Neuronal stem cell (in vitro differentiated cells): ENCODE measurements at places on chromosomes 1 and 21.

DNA sequence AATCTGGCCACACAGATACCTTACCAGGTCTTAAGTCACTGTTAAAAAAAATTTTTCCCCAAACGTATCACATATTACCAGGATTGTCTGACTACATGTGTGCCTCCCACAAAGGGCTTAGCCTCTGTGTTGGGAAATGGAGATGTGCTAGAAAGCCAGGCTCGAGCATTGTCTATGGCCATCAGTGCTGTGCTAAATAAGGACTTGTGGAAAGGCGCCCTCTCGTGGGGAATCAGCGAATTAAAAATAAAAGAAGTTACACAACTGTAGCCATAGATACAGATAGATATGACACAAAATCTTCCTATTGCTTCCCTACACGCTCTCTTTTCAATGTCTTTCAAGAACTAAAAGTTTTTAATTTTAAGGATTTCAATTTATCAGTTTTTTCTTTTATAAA is 47.5 kb upstream of the CRNN start:
- no peaks in the 10 kb centered on the region for H3K4me1 ChIP-seq
- no peak for DNase-seq
- H3K27ac ChIP-seq: no peak overlapping the region
- no peaks in the 10 kb centered on the region for H3K27me3 ChIP-seq
- no peaks in the 10 kb centered on the region for H3K36me3 ChIP-seq

DNA sequence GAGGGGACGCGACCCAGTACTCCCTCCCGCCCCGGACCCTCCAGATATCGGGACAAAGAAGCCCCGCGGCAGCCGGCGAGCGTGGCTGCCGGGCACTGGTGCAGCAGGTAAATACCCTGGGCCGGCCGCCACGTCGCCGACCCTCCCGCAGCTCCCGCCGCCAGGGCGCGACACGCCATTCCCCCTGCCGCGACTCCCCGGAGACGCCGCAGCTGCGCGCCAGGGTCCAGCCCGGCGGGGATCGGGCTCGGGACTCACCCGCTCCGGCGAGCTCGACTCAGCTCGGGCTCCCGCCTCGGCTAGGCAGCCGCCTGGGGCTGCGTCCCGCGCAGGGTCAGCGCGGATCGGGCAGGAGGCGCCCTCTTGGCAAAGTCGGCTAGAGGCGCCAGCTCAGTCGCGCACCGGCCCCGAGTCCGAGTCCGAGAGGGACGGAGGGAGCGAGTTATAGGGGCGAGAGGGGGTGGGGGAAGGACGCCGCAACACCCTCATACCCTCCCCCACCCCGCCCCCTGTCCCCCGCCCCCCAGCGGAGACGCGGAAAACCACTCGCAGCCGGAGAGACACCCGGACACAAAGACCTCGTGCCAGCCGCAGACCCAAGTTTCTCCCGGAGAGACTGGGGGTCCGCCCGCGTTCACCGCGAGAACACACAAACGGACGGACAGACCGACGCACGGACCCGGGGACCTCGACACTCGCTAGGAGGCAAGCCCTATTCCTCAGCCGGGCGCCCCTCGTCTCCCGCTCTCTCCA is 985 bp downstream of the SYT6 start:
- peaks cover 28% of the 10 kb centered on the region for H3K4me1 ChIP-seq
- no peaks in the 10 kb centered on the region for H3K36me3 ChIP-seq
- peaks cover 83% of the 10 kb centered on the region for H3K27me3 ChIP-seq

DNA sequence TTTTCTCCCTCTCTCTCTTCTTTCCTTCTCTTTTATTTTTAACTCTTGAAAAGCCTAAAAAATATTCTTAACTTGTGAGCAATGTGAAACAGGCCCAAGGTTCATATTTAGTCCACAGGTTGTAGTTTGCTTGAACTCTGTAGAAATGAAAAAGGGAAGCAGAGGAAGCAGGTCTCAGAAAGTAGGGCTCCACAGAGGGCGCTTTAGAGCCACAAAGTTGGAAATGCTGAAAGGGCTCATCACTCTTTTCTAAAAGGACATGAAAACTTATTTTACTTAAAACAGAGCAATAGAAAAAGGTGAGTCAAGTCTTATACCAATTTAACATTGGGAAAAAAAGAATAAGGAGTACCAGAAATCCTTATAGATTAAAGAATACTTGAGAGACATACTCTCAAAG is 247.0 kb downstream of the USP25 start:
- H3K27me3 ChIP-seq: no peaks in the 10 kb centered on the region
- no peak overlapping the region for H3K27ac ChIP-seq
- H3K36me3 ChIP-seq: no peaks in the 10 kb centered on the region
- no peak overlapping the region for H3K4me3 ChIP-seq

DNA sequence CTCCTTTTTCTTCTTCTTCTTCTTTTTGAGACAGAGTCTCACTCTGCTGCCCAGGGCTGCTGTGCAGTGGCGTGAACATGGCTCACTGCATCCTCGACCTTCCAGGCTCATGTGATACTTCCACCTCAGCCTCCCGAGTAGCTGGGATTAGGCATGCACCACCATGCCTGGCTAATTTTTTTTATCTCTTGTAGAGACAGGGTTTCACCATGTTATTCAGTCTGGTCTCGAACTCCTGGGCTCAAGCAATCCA is 13.0 kb upstream of the PADI1 start:
- DNase-seq: no peak
- peaks cover 8% of the 10 kb centered on the region for H3K4me1 ChIP-seq
- H3K27me3 ChIP-seq: no peaks in the 10 kb centered on the region
- H3K36me3 ChIP-seq: no peaks in the 10 kb centered on the region

- no peaks in the 10 kb centered on the region for H3K27me3 ChIP-seq
- peaks cover 5% of the 10 kb centered on the region for H3K4me1 ChIP-seq
- no peak within 1 kb of the TSS for H3K4me3 ChIP-seq
- no peak for DNase-seq
- H3K36me3 ChIP-seq: no peaks in the 10 kb centered on the region
- H3K27ac ChIP-seq: no peak within 1 kb of the TSS
These were observed at the start of gene STYXL2 for GRCh38 chr1:167093846-167094516. TSS of gene STYXL2 (plus strand) at chr1:167094075. CDS start at chr1:167094850, 775 bp downstream.

GRCh38 chr1:202462342-202463076 is 114.0 kb downstream of the PPP1R12B start:
- no peak for DNase-seq
- H3K27ac ChIP-seq: no peak overlapping the region
- peaks cover 13% of the 10 kb centered on the region for H3K4me1 ChIP-seq
- no peaks in the 10 kb centered on the region for H3K27me3 ChIP-seq
- no peak overlapping the region for H3K4me3 ChIP-seq

DNA sequence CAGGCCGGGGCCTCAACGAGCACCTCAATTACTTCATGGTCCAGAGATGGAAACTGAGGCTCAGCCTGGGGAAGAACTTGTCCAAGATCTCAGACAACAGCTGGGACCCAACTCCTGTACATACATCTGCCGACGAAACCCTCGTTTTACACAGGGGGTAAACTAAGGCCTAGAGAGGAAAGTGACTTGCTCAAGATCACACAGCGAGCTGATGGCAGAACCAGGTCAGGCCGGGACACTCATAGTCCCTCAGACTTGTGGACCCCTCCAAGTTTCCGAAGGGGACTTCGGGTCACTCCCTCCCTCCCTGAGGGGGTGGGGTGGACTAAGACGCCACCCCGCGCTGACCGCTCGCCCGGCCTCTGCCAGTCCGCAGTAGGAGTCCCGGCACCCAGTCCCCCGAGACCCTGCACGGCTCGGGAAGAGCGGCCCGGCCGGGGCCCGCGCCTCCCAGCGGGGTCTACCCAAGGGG is 430 bp downstream of the WASF2 start:
- no peaks in the 10 kb centered on the region for H3K27me3 ChIP-seq
- peak overlapping the region; percentile 97 for H3K4me3 ChIP-seq
- peaks cover 14% of the 10 kb centered on the region for H3K4me1 ChIP-seq
- DNase-seq: peak; percentile 50
- peaks cover 10% of the 10 kb centered on the region for H3K36me3 ChIP-seq

- H3K4me3 ChIP-seq: peak within 1 kb of the TSS; percentile 62
- no peaks in the 10 kb centered on the region for H3K27me3 ChIP-seq
- peak; percentile 59 for DNase-seq
These were observed at the start of gene GNG12 for GRCh38 chr1:67832737-67833601. TSS of gene GNG12 (minus strand) at chr1:67833467. CDS start at chr1:67707686, 125,781 bp downstream.

DNA sequence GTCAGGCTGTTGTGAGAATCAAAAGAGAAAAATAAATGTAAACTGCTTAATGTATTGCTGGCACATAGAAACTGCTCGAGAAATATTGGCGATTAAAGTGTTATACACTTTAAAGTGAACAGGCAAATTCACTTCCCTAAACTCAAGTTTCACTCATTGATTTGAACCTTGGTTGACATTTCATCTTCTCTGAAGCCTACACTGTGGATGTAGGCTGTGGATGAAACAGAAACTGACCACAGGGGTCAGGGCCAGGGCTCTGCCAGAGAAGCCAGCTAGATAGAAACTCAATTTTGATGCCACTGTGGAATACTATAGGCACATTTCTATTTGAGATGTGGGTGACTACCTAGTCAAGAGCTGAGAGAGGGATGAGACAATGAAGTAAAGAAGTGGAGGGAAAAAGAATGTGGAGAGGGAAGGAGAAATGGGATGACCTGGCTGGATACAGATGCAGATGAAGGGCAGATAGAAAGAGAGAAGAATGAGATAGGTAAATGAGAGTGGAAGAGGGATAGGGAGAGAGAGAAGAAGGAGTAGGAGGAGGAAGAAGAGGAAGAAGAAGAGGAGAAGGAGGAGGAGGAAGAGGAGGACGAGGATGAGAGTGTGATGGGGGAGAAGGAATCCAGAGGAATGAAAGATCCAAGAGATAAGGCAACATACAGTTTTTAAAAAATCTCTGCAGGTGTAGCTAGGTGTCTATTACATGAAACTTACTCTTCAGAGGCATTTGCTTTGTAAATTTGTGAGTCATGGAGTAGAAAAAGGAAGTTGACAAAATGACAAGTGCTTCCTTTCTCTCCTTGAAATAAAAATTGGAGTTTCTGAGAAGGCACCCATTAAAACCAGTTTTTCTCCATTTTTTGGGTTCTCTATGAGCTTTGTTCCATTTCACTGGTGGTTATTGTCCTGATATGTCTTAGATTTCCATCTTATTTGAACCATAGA is 17.4 kb upstream of the CD1D start:
- H3K4me3 ChIP-seq: no peak overlapping the region
- H3K4me1 ChIP-seq: peaks cover 1% of the 10 kb centered on the region

GRCh38 chr1:100502052-100502792 is 35.7 kb upstream of the GPR88 start:
- no peak overlapping the region for H3K4me3 ChIP-seq
- no peaks in the 10 kb centered on the region for H3K27me3 ChIP-seq
- no peak overlapping the region for H3K27ac ChIP-seq
- no peak for DNase-seq
- no peaks in the 10 kb centered on the region for H3K4me1 ChIP-seq

DNA sequence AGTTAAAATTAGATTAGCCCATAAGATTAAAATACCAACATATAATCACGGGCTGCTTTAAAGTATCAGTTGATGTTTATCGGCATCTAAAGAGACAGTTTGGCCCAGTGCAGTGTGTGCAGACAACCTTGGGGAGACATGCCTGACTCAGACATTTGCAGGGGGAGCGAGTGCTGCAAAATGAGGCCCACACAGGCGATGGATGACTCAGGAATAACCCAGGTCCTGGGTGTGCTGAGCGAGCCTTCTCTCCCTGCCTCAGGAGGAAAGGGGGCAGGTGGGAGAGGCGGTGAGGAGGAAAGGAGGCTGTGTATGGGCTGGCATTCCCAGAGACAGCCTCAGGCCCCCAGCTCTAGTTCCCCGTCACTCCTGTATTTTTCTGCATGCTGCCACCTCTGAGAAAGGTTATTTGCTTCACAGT is 9.0 kb downstream of the SLC9A1 start:
- H3K4me1 ChIP-seq: peaks cover 3% of the 10 kb centered on the region
- H3K4me3 ChIP-seq: no peak overlapping the region
- H3K36me3 ChIP-seq: peaks cover 11% of the 10 kb centered on the region
- H3K27ac ChIP-seq: no peak overlapping the region
- DNase-seq: no peak
- no peaks in the 10 kb centered on the region for H3K27me3 ChIP-seq

DNA sequence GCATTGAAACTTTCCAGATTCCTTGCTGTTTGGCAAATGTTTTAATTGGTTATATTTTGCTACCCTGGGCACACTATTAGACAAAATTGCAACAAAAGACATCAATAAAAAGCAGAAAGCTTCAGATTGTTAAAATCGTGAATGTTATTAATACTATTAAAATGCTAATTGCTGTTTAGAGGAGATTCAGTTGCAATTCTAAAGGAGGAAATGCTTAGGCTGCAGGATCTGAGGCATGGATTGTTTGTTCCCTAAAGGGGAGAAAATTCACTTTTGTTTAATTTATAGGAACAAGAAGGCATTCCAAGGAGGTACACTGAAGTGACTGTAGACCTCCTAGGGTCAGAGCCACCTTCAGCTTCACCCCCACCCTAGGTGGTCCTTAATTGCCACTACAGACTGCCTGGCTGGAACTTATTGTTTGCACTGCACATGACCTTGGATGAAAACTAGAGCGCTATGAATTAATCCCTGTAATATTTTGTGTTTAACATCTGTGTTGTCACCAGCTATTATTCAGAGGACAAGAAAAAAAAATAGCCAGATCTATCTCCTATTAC is 1266.9 kb upstream of the ADGRL2 start:
- H3K36me3 ChIP-seq: no peaks in the 10 kb centered on the region
- no peak overlapping the region for H3K4me3 ChIP-seq
- DNase-seq: no peak
- H3K4me1 ChIP-seq: peaks cover 4% of the 10 kb centered on the region

- H3K4me1 ChIP-seq: no peaks in the 10 kb centered on the region
- no peaks in the 10 kb centered on the region for H3K36me3 ChIP-seq
- no peaks in the 10 kb centered on the region for H3K27me3 ChIP-seq
- H3K4me3 ChIP-seq: no peak overlapping the region
These were observed 12.7 kb downstream of the SNX7 start for GRCh38 chr1:98674075-98674781.

DNA sequence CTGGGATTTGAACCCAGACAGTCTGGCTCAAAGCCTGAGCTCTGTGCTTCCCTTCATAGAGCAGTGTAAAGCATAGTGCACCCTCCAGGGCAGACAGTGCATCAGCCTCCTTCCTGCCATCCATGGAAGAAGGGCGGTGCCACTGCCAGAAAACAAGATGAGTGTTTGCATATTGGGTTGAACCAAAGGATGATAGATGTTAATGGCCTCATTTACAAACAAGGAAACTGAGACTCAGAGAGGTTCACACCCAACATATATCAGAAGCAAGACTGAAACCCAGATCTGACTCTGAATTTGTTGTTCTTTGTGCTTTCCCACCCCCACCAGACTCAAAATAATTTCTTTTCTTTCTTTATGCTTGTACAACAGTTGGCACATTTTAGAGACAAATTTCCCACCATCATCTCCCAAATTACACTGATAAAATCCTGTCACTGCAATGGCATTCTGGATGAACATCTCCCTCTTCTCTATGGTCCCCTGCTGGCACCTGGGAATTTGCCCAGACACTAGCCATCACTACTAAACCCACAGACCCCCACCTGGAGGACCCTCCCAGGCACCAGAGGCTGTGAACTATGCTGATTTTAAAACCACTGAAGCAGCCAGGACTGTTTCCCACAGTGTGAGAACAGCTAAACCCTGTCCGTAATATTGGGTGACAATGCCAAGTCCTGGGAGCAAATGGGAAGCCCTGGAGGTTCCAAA is 45.4 kb upstream of the MPZL1 start:
- H3K27ac ChIP-seq: no peak overlapping the region
- no peak for DNase-seq
- H3K4me3 ChIP-seq: no peak overlapping the region
- no peaks in the 10 kb centered on the region for H3K27me3 ChIP-seq
- no peaks in the 10 kb centered on the region for H3K4me1 ChIP-seq

GRCh38 chr1:203512848-203513584 is 19.1 kb downstream of the OPTC start:
- no peaks in the 10 kb centered on the region for H3K36me3 ChIP-seq
- H3K4me1 ChIP-seq: peaks cover 51% of the 10 kb centered on the region
- DNase-seq: no peak
- H3K27me3 ChIP-seq: no peaks in the 10 kb centered on the region
- H3K4me3 ChIP-seq: no peak overlapping the region
- no peak overlapping the region for H3K27ac ChIP-seq
